Aortic smooth muscle cell (primary cell): ENCODE measurements at places on chromosomes 4 and X. TPM values are rescaled to one million over a fixed set of nuclear protein-coding genes. Genes with fewer than 3 reads are reported as not detected.

The PGM2 gene
- 42.3 and 47.4 TPM in 2 replicates for total RNA-seq

The COL25A1 gene
- total RNA-seq: 0.06 and 0.13 TPM in 2 replicates

The AR gene
- total RNA-seq: 5.7 and 10.4 TPM in 2 replicates

The NKX3-2 gene
- total RNA-seq: 0.06 TPM in 1 of 2 replicates, not detected in the other
